DMS 273 treated with DMSO at 0.1 percent for 48 hours (cell line): ENCODE measurements at places on chromosomes 4 and X.

- DNase-seq: no peak
These were observed 17.6 kb downstream of the EPGN start for GRCh38 chr4:74325886-74326285.

- DNase-seq: no peak
These were observed 193.0 kb upstream of the C1QTNF7 start for GRCh38 chr4:15234856-15235126.

GRCh38 chr4:153538487-153539357 lies 72.6 kb downstream of the TMEM131L start:
- DNase-seq: no peak

- no peak for DNase-seq
These were observed 308.5 kb downstream of the CENPC start for GRCh38 chr4:67236788-67237187.

DNA sequence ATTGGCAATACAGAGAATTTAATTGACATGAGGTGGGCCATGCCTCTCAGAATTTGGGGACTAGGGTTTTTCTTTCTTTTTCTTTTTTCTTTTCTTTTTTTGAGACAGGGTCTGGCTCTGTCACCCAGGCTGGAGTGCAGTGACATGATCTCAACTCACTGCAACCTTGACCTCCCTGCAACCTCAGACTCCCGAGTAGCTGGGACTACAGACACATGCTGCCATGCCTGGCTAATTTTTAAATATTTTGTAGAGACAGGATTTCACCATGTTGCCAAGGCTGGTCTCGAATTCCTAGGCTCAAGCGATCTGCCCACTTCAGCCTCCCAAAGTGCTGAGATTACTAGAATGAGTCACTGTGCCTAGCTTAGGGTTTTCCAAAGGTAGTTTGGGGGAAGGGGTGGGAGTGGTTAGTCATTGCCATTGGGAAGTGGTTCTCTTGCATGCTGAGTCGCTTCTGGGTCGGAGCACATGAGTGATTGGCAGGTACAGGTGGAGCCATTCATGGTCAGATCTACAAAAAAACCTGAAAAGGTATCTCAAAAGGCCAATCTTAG lies 54.5 kb downstream of the MID2 start:
- no peak for DNase-seq

GRCh38 chrX:139720136-139720535 lies 12.2 kb upstream of the MCF2 start:
- no peak for DNase-seq

GRCh38 chr4:120052856-120053255 lies 13.8 kb downstream of the MAD2L1 start:
- no peak for DNase-seq

- no peak for DNase-seq
These were observed 53.2 kb downstream of the DDX60 start for GRCh38 chr4:168265327-168265726.

- DNase-seq: no peak
These were observed 671.7 kb upstream of the NR3C2 start for GRCh38 chr4:149113804-149114430.

DNA sequence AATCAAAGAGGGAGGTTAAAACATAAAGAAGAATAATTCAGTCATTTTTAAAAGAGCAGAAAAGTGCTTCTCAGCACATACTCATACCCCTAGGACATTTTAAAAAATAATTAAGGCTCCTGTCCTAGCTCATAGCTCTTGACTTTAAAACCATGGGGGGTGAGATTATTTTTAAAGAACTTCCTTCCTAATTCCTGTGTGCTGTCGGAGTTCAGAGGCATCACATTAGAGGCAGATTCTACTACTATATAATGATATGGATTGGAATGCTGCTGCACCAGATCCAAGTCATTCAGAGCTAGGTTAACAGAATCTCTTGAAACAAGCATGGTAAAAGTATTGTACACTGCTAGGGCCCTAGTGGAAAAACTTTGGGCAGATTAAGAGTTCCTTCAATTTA lies 456.5 kb upstream of the ADGRL3 start:
- no peak for DNase-seq

DNA sequence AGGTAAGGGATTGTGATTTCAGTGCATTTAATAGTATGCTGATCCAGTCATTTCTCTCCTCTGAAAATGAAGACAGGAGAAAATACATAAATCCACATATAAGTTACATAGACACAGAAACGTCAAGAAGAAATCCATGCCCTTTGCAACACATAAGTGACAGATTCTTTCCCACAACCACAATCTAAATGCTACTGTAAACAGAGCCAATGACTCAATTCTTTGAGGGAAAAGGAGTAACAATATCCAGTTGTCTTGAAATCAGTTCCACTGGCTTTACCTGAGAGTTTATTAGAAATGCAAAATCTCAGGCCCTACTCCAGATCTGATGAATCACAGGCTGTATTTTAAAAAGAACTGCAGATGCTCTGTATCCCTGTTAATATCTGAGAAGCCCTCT lies 66.4 kb downstream of the ARAP2 start:
- no peak for DNase-seq

- DNase-seq: no peak
These were observed 62.3 kb downstream of the FAM193A start for GRCh38 chr4:2598511-2599303.

DNA sequence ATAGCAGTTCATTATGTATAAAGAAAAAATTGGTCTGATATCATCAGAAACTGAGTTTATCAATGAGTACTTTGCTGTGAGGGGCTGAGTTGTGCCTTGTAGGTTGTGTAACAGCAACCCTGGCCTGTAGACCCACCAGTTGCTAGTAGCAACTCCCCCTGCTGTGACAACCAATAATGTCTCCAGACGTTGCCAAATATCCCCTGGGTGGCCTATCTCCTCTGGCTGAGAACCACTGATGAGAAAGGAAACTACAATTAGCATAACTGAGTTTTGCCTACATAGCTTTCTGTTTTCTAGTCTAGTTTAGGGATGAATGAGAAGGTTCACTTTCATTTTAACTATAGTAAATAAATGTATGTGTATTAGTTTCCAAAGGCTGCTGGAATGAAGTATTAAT lies 234.1 kb downstream of the CPE start:
- no peak for DNase-seq

DNA sequence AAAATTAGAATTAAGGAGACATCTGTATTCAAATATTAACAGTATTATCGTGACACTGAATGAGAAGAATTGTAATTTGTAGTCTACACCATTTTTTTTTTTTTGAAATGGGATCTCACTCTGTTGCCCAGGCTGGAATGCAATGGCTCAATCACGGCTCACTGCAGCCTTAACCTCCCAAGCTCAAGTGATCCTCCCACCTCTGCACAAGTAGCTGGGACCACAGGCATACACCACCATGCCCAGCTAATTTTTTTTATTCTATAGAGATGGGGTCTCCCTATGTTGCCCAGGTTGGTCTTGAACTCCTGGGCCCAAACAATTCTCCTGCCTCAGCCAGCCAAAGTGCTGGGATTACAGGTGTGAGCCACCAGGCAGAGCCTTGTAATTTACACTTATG lies 24.8 kb downstream of the ELF2 start:
- no peak for DNase-seq

- DNase-seq: no peak
These were observed 137.8 kb upstream of the IL1RAPL2 start for GRCh38 chrX:104428231-104428630.

GRCh38 chr4:186586205-186586604 lies 30.8 kb upstream of the MTNR1A start:
- DNase-seq: no peak

DNA sequence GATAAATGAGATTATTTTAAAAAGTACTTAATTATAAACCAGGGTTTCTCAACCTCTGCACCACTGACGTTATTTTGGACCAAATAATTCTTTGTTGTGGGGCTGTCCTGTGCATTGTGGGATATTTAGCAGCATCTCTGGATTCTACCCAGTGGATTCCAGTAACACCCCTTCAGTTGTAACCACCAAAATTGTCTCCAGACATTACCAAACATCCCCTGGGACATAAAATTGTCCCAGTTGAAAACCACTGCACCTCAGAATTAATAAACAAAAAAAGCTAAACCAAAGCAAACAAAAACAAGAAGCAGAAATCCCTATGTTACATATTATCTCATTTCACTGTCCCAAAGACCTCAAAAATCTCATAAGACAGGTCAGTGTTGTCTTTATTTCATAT lies 54.2 kb upstream of the GIMD1 start:
- no peak for DNase-seq

DNA sequence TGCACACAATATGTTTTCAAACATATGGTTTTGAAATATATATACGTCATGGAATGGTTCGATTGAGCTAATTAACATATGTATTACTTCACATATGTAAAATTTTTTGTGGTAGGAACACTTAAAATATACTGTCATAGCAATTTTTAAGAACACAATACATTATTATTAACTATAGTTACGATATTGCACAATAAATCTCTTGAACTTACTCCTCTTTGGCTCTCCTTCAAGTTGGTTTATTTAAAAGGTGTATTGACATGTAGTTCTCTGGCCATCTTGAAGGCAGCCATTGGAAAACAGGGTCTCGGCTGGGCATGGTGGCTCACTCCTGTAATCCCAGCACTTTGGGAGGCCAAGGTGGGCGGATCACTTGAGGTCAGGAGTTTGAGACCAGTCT lies 53.8 kb downstream of the CASP3 start:
- DNase-seq: no peak

DNA sequence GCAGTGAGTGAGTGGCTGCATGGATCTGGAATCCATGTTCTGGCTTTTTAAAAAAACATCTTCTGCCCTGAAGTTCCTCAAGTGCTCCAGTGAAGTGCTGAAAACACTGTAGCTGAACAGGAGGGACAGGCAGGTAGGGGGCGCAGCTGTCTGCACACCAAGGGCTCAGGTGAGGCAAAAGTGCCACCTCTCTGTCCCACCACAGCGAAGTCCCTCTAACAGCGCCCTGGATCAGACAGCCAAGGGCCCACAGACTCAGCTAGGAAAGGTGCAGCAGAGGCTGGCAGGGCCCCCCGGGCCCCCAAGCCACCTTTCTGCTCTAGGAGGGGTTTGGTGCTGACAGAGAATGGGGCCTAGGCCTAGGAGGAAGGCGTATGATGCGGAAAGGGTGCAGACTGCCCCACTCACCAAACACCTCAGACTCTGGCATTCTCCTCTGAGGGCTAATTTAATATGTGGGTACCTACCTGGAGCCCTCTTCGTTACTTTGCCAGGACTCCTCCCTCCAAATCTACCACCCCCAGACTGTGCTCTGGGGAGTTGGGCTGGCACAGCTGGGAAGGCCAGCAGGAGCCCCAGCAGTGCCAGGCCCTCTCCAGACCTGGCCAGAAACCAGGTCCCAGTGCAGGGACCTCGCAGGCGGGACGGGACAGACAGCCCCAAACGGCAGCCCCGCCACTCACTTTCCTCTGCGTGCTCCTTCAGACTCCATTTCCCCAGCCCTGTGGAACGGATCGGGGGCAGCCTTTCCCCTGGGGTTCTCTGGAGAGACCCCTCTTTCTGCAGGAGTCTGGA lies 73.7 kb downstream of the ENPP6 start:
- no peak for DNase-seq

DNA sequence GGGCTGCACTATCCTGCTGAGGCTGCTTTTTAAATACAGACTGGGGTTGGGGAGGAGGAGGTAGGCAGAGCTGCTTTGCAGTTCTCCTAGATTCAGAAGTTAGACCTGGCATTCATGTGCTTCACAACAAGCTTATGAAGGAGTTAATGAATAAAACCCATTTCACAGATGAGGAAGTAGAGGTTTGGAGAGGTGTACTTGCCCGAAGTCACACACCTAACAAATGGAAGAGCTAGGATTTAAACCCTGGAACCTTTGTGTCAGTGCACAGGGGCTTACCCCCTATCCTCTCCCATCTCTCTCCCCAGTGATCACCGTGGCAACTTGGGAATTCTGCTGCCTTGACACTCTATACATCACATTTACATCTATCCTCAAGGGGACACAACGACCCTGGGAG lies 3.6 kb upstream of the MTM1 start:
- DNase-seq: no peak

- peak; percentile 59 for DNase-seq
These were observed 8.0 kb downstream of the TBC1D14 start for GRCh38 chr4:6917461-6918271.

GRCh38 chr4:155353923-155354540 lies 22.7 kb downstream of the MAP9 start:
- no peak for DNase-seq

DNA sequence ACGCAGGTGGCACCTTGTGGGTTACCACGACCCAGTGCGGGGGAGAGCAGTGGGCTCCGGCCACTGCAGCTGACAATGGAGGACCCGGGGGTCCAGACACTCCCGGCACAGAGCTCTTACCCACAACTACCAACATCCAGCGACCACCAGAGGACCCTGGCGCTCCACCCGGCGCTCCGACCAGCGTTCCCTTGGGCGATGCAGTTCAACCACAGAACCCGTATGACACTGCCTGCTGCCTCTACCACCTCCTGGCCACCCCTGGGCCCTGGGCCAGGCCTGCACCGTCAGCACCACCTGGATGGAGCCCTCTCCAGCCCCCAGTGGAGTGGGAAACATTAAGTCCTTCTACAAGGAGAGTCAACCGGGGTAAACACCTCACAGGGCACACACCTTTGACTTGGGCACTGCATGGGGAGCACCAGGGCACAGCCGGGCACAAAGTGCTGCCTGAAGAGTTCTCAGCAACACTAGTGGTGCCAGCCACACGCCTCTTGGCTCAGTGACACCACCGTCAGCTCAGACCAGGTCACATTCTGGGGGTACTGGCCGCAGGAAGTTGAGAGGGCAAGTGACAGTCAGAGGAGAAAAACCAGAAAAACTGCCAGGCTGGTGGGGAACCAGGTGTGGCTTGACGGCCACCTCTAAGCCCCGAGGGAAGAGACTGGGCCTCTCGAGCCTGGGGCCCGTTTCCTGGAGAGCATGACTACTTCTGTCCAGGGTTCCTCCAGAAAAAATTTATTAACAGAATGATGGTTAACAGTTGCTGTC lies 2.6 kb downstream of the CTBP1 start:
- no peak for DNase-seq

GRCh38 chr4:55440786-55441185 lies 45.0 kb downstream of the TMEM165 start:
- no peak for DNase-seq

DNA sequence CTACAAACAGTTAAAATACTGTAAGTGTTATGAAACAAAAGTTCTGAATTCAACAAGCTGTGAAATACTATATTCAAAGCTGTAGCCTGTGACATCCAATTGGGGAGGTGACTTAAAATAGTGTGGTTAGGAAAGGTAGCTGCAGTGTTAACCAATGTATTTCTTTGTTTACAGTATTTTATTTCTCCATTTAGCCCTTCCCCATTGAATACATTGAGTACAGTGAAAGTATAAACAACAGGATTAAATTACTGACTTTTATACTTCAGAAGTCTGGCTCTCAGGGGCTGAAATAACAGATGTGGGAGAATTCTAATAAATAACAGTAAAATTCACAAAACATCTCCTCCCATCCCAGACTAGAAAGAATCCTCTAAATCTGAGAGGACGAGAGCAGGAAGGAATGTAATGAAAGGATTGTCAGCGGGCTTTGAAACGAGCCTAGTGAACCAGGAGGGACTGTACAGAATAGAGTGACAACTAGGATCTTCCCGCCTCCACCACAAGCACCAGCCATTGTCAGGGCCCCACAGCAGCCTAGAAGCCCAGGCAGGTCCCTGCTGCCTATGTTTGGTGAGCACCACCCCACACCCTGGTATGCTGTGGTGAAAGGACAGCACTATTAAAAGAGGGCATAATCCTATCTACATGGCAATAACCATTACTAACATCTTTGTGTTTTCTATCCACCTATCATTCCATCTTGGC lies 73.7 kb downstream of the SPCS3 start:
- no peak for DNase-seq

GRCh38 chr4:5707366-5707765 lies 993 bp downstream of the EVC2 start:
- DNase-seq: no peak
